Natural killer cell (primary cell): ENCODE measurements at places on chromosomes 6 and 20.

GRCh38 chr20:50247196-50248094 is 56.8 kb downstream of the CEBPB start:
- DNase-seq: no peak

GRCh38 chr6:105273589-105273988 is 93.8 kb upstream of the POPDC3 start:
- DNase-seq: no peak

- no peak for DNase-seq
Measured at GRCh38 chr6:119355157-119355556, 5.6 kb upstream of the MAN1A1 start.

GRCh38 chr6:56794421-56794820 is 151.7 kb upstream of the DST start:
- no peak for DNase-seq

DNA sequence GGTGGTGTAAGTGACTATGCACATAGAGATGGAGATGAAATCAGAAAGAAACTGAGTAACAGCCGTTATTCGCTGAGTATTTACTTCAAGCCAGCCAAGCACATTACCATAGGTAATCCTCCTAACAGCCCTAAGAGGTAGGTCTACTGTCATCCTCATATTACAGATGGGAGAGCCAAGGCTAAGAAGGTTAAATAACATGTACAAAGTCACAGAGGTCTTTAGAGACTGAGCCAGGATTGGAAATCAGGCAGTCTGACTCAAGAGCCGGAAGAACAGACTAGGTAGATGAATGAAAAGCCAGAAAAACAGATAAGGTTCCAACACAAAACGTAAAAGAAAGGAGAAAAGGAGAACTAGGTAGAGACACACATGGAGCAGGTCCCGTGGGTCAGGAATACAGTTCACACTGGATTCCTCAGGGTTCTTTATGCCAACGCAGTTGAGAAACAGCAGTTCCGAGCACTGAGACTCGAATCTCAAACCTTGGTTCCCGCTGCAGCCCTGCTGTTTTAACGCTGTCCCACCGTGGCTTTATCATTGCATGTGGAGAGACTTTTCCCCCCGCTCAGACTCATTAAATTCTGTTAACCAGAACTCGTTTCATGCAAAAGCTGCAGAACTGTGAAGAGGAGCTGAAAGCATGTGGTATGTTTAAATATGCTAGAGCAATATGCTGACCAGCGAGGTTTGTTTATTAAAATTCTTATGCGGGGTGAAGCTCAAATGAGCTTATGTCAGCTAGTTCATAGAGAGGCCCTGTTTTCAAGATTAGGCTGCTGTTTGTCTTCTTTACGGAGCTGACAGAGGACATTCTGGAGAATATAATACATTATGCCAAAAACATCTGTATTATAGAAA is 537.9 kb downstream of the CD83 start:
- no peak for DNase-seq

GRCh38 chr20:38827770-38828281 is 22.3 kb downstream of the PPP1R16B start:
- no peak for DNase-seq

DNA sequence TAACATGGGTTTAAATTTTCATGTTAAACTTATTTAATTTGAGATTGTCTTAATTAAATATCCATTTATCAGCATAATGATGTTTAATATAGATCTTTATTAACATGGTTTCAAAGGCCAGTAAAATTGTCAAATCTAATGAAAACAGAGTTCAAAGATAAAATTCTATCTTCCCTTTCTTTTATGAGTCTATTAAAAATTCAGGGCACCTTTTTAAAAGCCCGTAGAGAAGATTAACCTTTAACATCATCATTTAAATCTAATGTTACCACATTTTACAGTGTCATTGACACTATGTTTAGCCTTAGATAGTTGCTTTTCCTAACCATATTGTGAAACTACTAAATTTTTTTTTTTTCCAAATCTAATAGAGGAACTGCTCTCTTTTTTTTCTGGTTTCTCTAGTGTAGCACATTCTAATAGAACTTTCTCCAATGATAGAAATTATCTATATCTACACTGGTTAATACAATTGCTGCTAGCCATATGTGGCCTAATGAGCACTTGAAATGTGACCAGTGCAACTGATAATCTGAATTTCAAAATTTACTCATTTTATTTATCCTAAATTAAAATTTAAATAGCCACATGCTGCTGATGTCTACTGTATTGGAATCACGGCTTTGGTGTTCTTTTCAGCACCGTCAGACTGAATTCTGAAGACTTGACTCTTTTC is 410.9 kb downstream of the UTRN start:
- no peak for DNase-seq

DNA sequence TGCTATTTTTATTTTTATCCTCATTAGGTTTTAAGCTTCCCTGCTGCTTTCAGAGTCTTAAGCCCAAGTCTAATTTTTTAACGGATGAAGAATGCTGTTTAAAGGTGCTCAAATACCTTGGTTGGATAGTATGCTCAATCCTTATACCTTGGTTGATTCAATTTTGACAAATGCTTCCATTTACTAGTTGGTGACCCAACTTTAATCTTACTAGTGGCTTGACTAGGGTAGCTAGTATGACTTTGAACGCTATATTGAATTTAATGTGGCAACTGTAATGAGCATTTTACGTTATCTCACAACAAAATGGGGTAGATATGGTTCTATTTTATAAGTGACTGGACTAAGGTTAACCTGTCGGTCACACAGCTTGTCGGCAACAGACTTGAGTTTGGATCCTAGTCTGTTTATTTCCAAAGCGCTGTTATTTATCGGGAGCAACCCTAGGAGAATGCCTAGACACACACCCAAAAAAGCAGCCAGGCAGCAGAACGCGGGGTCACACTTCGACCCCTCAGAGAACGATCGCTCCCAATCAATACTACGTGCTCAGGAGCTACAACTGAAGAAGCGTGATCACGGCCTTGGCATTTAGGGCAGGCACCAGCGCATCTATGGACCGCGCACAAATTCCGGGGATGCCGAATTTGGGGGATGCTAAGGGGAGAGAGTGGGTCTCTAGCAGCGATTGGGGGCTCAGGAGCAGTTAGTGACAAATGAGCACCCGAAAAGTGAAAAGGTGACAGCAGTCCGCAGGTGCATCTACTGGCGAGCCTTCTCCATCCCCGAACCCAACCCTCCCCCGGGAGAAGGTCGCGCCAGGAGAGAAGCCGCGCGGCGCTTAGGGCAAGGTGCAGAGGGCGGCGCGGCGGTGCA is 586 bp upstream of the ALDH5A1 start:
- no peak for DNase-seq
